ENCODE measurements at places on chromosomes 7 and 10. TPM values are rescaled to one million over a fixed set of nuclear protein-coding genes. Genes with fewer than 3 reads are reported as not detected.

The CCDC201 gene
- total RNA-seq = not detected

The TAS2R5 gene
- total RNA-seq = 0.57 TPM

The ERVW-1 gene
- total RNA-seq = not detected

The COL13A1 gene
- total RNA-seq = 20.3 TPM

The NT5C2 gene
- 73.7 TPM for total RNA-seq

The SLC16A9 gene
- total RNA-seq = 0.55 TPM

The GPR146 gene
- 1.00 TPM for total RNA-seq

The FOXP2 gene
- total RNA-seq = 2.4 TPM

The TSPAN12 gene
- 10.8 TPM for total RNA-seq

The SDK1 gene
- total RNA-seq = 6.5 TPM

The SSC4D gene
- 0.28 TPM for total RNA-seq
